ENCODE measurements at places on chromosomes 6 and 20.

GRCh38 chr6:82083646-82084045 is 163.9 kb downstream of the IBTK start:
- DNase-seq = no peak

GRCh38 chr6:145069966-145070365 is 665.4 kb downstream of the EPM2A start:
- no peak for DNase-seq

GRCh38 chr6:14555804-14556203 is 438.2 kb downstream of the CD83 start:
- DNase-seq = no peak

DNA sequence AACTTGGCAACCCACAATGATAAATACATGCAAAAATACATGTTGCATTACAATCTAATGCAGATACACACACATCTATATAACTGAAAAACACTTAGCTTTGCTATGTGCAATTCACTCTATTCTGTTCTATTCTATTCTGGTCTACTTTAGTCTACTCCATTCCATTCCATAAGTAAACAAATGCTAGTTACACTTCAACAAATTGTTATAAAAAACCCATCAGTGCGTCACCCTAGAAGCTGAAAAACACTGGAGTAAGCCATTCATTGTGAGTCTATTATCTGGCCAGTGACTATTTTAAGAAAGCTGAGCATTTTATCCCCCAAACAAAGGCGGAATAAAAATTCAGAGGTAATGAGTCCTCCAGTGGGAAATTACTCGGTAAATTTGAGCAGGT is 315.7 kb upstream of the EPHA7 start:
- DNase-seq = no peak

DNA sequence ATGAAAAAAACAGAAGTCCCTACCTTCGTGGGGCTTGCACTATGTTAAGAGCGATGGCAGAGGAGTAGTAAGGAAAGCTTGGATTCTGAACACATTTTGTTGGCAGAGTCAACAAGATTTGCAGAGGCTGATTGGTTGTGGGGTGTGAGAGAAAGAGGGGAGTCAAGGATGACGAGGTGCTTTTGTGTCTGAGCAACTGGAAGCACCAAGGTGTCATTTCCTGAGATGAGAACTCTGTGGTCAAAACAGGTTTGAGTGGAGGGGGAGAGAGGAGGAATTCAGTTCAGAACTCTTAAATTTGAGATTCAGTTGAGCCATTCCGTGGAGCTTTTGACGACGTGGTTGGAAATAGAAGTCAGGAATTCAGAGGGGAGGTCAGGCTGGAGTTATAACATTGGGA is 3.5 kb downstream of the OCSTAMP start:
- no peak for DNase-seq

GRCh38 chr6:117616391-117617209 is 14.3 kb upstream of the GOPC start:
- no peak for DNase-seq
